ENCODE measurements at places on chromosomes 3 and 15. TPM values are rescaled to one million over a fixed set of nuclear protein-coding genes. Genes with fewer than 3 reads are reported as not detected.

Gene ROPN1
- total RNA-seq, result not detected

Gene HDC
- not detected for total RNA-seq

Gene IGSF10
- total RNA-seq, result 0.10 TPM

Gene ARL6
- total RNA-seq, result 8.8 TPM

Gene CDHR4
- total RNA-seq, result not detected

Gene SPRED1
- total RNA-seq, result 29.6 TPM

Gene PLSCR4
- total RNA-seq, result 3.5 TPM

Gene CNTN3
- not detected for total RNA-seq

Gene GABRB3
- total RNA-seq, result 0.13 TPM

Gene HHLA2
- not detected for total RNA-seq

Gene SIDT1
- total RNA-seq, result not detected

Gene GATA2
- total RNA-seq, result 74.6 TPM

Gene HIGD2B
- 0.21 TPM for total RNA-seq

Gene NLGN1
- 0.85 TPM for total RNA-seq

Gene BSN
- total RNA-seq, result 0.87 TPM

Gene LAMB2
- 189 TPM for total RNA-seq

Gene DVL3
- total RNA-seq, result 97.2 TPM

Gene HESX1
- 1.1 TPM for total RNA-seq

Gene SMCO1
- not detected for total RNA-seq

Gene OCA2
- total RNA-seq, result 0.13 TPM

Gene STRC
- not detected for total RNA-seq

Gene CCR3
- total RNA-seq, result not detected

Gene FEZF2
- total RNA-seq, result not detected
